DMS53 (cell line): ENCODE measurements at places on chromosomes 5 and 9.

- DNase-seq: no peak
These were observed 31.4 kb downstream of the TTC23L start for GRCh38 chr5:34870382-34870781.

DNA sequence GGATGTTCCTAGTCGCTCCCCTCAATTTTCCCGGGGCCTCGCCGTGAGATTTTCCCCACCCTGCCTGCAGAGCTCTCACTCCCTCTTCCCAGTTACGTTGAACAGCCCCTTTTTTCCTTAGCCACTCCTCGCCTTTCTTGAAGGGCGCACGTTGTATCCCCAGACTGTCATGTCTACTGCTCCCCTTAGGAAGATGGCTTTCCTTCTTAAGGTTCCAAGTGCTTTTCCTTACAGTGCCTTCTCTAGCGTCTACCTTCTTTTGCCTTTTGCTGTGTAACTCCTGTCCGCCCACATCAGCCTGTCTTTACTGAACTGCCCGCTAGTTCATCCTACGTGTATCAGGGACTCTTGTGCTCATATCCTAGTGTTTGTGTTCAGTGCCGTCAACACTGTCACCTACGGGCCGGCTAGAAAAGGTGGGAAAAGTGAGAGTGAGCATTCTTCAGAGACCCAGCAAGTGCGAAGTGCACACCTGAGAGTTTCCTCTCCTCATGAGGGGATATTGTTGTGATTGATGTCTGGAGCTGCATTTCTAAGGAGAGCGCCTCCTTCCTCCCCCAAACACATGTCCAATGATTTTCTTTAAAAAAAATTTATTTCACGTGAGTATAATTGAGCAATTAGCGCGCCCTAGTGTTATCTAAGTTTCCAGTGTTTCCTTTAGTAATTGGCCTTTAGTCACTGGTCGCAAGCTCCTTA is 764 bp downstream of the CAMLG start:
- DNase-seq: peak; percentile 75

GRCh38 chr5:123599171-123599570 is 87.2 kb downstream of the CSNK1G3 start:
- no peak for DNase-seq

DNA sequence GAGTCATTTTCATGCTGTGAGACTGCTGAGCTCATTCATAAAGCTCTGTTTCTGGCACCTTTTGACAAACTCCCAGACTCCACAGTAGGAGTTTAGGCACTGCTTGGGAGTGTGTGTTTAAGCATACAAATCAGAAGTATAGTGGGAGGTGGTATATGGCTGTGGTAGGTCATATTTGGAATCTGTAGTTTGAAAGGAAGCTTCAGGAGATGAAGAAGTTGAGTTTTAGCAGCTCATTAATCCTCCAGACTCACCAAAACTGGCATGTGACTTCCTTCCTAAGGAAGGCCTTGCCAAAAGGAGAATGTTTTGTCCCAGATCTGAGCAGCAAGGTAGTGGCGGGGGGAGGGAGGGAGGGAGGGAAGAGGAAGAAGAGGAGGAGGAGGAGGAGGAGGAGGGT is 52.8 kb downstream of the SAXO1 start:
- no peak for DNase-seq

DNA sequence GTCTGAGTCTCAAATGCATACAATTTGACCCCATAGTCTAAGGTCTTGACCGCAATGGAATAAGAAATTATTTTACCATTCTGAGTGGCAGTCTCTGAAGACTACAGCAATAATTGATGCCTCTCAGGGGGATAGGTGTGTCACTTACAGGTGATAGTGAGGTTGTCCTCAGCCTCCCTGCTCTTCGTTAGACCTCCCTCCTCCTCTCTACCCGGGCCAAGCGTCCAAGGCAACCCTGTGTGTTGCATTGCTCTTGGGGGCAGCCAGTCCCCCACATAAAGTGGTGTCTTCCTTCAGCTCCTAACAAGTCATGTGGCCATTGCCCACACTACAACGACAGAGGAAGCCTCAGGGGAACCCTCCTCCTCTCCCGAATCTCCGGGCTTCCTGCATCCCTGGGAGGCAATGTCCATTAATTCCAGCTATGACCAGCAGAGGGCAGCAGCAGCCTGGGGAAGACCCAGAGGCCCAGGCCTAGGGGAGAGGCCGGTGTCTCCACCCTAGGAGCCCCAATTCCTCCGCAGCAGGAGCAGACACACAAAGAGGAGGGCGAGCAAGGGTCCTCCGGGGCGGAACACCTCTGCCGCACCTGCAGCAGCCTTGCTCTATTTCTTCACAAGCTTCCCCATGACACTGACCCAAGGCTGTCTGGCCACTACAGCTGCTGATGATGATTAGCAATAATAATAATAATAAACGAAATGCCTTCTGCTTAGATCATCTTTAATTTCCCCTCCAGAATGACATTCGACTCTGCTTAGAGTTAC is 134.8 kb downstream of the KCNIP1 start:
- DNase-seq: peak; percentile 65

DNA sequence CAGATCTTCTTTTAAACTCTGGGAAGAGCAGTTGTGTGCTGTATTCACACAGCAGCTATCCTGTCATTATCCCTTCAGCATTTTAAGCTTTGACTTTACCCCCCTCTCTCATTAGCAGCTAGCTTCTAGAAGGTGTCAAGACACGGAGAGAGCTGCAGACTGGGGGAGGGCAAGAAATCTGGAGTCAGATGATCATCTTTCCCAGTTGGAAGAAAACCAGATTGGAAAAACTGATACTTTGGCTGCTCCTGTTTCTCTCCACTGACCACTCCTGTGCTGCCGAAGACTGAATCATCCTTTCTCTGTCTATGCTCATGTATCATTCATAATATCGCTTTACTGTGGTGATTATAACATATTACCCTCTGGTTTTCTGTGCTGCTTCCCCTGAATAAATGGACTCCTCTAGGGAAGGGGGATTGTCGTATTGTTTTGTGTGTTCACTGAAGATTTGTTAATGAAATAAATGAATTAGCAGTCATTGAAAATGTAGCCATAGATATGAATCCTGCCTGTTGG is 75.1 kb downstream of the SH3GL2 start:
- DNase-seq: no peak

GRCh38 chr5:160233215-160233614 is 3.9 kb downstream of the FABP6 start:
- DNase-seq: no peak

GRCh38 chr5:170380361-170380951 is 8.7 kb downstream of the KCNMB1 start:
- DNase-seq: no peak

DNA sequence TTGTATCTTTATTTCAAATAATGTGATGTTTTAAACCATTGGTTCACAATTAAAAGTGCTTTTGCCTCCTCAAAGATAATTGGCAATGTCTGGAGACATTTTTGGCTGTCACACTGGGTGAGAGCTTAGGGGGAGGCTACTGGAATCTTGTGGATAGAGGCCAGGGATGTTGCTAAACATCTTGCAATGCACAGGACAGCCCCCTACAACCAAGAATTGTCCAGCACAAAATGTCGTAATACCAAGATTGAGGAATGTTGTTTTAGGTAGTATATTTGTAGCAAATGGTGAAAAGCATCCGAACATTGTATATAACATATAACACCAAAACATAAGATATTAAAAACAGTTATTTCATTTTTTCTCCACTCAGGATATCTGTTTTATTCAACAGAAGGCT is 99.8 kb downstream of the SLC44A1 start:
- DNase-seq: no peak

- DNase-seq: no peak
These were observed 28.7 kb downstream of the IPPK start for GRCh38 chr9:92641092-92641809.

- no peak for DNase-seq
These were observed 200.4 kb downstream of the ASTN2 start for GRCh38 chr9:117214416-117214815.

- no peak for DNase-seq
These were observed 31.7 kb downstream of the FAM81B start for GRCh38 chr5:95422838-95423237.

DNA sequence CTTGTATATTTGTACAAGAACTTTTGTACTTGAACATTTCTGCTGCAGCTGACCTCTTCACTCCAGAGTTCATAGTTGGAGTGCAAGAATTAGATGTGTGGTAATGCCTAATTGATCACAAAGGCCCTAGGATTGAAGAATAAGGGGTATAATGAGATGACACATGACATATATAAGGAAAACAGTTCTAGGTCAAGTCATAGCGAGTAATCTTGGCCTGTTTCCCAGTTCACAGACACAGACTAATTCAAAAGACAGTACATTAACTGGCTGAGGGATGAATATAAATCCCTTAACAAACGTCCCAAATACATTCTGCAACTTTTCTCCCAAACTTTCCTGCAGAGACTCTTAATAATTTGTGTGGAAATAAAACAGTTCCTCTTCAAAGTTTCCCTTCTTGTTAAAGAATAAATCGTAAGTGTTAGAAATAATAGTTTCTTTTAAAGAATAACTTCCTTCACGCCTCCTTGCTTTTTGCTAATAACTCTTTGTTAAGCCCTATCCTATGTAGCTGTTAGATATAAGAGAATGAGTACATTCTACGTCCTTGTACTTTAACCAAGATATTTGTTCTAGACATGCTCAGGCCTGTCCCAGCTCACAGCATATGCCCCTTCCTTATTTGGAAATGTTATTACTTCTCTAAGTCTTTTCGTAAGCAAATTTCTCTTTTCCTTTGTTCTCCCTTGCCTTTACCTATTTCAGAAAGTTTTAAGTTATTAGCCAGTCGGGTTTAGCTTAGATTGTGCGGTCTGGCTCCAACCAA is 556.4 kb upstream of the CTNND2 start:
- DNase-seq: no peak

GRCh38 chr5:77637998-77638762 is at the start of gene OTP:
Gene OTP (minus strand): TSS chr5:77638713. CDS start chr5:77638549, 164 bp downstream.
- DNase-seq: peak; percentile 49

GRCh38 chr9:121996783-121997182 is 96.3 kb downstream of the TTLL11 start:
- DNase-seq: no peak

- no peak for DNase-seq
These were observed 5.9 kb upstream of the QRFP start for GRCh38 chr9:130902204-130903185.
